ENCODE measurements at places on chromosomes 12 and 14.

GRCh38 chr12:116520225-116520760 is 38.9 kb upstream of the MAP1LC3B2 start:
- no peak for DNase-seq

DNA sequence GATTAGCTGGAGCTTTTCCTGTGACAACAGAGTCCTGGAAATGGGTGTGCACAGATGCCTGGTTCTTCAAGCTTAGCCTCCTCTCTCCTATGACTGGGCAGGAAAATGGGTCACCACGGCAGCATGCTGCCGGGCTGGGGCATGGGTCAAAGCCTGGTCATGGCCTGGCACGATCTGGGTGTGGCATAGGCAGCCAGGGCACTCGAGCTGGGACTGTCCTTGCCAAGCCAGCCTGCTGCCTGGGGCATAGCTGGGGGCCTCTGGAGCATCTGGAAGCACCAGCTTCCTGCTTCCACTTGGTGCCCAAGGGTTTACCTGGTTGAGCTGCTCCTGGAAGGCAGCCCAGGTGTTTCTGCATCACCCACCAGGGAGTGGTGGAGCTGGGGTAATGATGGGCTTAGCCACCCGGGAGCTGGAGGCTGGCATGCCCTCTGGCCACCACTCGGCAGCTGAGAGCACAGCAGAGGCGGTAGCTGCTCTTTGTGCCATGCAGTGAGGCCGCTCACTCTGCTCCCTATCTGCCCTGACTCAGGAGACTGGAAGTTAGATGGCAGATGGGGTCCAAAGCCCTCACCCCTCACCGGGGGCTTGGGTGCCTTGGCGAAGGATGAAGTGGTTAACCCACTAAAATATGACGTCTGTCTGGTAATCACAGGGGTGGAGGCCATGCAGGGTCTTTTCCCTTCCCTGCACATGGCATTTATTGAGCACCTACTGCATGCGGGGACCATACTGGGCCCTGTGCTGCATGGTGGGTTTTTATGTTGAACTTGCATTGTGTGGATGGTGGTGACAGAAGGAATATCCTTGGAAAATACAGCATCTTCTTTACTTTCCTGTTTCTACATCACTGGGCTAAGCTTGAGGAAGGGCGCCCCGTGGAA is 1.7 kb downstream of the OTUB2 start:
- DNase-seq: no peak

DNA sequence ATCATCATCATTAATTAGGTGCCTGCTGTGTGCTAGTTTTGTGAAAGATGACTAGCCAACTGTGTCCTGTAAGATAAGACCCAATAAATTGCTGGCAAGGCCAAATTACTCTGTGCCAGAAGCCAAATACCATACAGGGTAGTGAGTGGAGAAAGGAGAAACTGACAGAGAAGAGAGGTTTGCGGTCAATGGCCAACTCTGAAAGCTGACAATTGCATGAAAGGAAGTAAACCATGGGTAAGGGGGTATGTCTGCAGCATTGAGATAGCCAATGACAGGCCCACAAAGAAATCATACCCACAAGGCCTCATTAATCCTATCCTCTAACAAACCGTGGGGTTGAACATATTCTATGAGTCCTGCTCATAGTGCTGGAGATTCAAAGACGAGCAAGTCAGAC is 236.6 kb upstream of the CCDC196 start:
- no peak for DNase-seq

DNA sequence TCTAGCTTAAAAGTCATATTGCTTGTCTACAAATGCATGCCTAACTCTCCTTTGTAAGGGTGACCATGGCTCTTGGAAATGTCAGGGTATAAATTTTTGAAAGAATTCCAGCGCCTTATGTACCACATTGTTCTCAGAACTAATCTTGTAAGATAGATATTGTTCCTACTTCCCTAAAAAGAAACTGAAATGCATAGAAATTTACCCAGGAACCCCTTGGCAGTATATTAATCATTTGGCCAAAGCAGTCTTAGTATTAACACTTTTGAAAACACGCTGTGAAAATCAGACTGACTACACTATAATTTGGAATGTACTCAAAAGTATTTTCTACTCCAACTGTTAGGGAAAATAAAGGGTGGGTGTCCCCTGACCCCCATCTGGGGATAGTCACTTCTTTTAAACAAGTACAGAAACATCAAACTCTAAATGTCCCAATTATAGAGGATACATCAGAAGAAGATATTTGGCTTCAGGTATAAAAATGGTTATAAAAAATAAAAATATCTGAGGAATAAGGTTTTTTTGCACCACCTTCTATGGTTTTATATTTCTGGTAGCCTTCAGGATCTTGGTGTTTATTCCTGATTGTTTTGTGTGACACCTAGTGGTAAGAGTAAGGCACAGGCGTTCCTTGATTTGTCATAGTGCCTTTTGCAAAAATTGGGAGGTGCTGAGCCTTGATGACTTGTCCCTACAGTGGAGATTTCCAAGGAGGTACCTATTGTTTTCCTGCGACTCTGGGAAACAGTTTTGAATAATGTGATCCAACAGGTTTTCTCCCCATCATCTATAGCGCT is 2.2 kb upstream of the NFKBIA start:
- DNase-seq: no peak

GRCh38 chr14:102776761-102777710 is at the start of gene TRAF3:
TSS of gene TRAF3 (plus strand) at chr14:102777449. CDS start at chr14:102870202, 92,753 bp downstream.
- DNase-seq: peak; percentile 58

DNA sequence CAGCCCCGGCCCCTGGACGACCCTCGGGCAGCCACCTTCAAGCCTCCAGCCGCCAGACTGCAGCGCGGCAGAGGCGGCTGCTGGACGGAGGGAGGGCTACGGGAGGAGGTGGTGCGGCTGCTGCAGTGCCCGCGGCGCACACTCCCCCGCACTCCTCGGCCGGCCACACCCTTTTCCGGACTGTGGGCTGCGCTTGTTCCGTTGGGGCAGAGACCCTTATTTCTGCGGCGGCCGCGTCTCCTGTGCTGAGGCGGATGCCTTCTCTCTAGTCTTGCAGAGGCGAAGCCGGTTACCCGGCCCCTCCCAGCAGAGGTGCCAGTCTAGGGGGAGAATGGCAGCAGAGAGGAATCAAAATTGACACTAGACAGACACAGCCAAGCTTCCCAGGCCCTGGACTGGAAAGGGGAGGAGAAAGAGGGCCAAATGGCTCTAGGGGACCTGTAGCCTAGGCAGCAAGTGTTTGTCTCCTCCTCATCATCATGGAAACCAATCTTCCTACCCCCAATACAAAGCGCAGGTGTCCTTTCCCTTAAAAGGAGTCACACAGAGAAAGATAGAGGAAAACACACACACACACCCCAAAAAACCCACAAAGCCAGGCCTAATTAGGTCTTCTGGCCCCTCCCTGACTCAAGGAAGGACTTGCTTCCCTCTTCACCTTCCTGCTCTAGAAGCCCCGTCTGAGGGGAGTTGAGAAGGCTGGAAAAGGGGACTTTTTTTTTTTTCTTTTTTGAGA is 1.3 kb downstream of the ESYT1 start:
- peak; percentile 45 for DNase-seq

DNA sequence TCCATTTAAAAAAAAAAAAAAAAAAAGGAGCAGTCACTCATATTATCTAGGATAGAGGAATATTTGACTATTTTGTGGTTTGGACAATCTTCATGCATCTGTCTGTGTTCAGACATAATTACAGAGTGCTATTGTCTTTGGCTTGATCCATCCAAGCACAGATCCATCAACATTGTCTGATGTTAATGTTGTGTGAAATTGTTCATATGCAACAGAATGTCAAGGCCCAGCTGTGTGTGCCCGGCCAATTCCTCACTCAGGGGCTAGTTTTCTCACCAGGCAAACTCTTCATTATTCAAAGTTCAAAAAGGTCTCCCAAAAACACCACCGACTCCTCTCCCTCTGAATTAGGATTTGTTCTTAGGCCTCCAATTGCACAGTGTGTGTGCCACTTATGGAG is 324.9 kb upstream of the TMTC1 start:
- no peak for DNase-seq

DNA sequence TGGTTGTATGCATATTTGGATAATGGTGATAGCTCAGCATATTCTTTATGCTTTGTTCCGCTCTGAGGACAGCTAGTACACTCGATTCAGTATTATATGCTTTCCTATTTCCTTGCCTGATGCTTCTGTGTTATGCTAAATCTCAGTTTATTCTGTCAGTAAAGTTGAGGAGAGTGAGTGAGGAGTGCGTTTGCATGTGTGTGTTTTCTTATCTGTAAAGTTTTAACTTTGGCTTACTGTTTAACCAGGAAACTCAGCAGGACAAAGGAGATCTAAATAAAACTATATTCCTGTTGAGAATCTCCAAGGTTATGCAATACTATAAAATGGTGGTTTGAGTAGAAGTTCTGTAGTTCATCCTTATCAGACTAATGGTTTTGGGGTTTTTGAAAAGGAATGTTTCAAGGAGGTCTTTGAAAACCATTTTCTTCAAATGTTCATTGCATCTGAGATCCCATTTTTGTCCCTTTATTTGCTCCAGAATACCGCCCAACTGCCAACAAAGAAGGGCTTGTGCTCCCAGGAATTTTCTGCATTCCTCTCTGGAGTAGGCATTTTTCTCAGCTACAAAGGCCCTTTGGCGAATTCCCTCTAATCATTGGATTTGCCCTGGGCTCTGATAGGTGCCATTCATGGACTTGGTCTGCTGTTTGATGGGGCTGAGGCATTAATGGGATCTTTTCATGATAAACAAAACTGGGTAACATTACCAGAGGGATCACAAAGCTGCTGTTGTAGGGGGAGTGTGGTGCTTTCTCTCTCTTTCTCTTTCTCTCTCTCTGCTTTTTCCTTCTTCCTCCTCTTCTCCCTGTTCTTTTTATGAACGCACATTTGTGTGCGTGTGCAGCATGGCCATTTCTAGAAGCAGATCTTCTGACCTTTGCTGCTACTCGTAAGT is 71.7 kb downstream of the HMGA2 start:
- DNase-seq: no peak

- no peak for DNase-seq
These were observed 443.4 kb downstream of the GLT1D1 start for GRCh38 chr12:129296671-129297070.

- DNase-seq: no peak
These were observed 12.6 kb upstream of the ABHD12B start for GRCh38 chr14:50859296-50859624.

DNA sequence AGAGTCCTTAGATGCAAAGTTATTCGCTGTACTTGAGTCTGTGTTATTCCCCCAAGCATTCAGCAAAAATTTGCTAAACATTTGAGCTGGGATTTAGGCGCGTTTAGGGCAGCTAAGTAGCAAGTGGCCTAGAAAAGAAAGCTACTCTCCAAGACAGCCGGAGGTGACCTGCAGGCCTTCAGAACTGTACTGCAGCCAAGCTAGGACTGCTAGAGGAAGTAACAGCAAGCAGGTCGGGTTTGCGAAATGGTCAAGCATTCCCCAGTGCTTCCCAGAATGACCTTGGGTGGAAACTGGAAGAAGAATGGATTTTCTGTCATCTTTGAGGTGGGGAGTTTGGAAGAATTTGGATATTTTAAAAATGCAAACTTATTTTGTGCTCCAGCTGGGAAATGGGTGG is 287.5 kb downstream of the FOXN3 start:
- no peak for DNase-seq

GRCh38 chr12:51841727-51842126 is 6.8 kb downstream of the FIGNL2 start:
- no peak for DNase-seq

DNA sequence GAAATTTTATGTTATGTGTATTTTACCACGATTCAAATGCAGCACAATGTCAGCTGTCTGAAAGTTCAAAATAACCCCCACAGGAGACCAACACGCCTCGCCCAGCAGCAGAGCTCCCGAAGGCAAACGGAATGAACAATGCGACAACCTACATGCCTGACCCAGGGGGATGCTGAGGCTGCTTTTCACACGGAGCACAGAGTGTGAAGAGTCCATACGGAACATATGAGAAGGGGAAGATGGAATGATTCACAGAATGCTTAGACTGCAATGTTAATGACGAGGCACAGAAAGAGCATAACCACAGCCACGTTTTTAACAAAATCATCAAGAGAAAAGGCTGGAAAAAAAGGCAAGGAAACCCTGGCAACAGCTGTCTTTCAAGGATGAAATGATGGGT is 22.6 kb downstream of the ZFYVE21 start:
- no peak for DNase-seq

DNA sequence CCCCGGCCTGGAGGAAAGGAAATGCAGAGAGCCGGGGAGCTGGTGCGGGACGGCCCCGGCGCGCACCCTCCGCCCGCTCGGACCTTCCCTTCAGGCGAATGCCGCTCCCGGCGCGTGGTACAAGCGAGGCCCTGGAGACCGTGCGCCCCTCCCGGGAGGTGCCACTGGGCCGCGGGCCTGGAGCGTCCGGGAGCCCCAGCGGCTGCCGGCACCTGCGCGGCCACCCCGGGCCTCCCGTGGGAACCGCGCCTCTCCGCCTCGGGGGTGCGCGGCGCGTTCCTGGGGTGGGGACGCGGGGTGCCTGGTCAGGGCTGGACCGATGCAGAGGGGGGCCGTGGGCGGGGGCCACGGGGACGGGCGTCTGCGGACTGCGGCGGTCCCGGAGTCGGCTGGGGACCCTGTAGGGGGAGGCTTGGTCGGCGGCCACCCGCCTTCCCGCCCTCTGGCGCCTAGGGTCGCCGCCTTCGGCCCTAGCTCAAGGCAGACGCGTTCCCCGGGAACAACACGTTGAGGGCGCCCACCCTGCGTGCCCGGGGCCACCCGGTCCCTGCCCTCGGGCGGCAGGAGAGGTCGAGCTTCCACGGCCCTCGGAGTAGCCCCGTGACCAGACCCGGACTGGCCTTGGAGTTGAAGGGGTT is 599 bp downstream of the PAPLN start:
- DNase-seq: no peak

DNA sequence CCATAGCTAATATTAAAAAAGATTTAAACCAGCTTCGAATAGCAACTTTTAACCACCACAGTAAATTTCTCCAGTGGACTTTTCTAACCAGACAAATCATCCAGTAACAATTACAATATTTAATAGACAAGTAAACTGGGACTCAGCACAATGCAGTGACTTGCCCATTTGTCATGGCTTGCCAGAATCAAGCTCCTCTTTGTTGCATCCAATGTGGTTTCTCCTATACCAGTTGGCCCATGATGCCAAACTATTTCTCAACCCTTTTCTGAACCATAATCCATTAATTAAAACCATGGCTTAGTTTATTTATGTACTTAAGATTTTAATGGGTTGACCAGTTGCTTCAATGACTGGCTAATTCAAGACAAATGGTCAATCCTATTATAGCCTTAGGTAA is 64.4 kb downstream of the DIO2 start:
- DNase-seq: no peak

GRCh38 chr12:94418517-94418916 is 41.1 kb downstream of the CEP83 start:
- no peak for DNase-seq

DNA sequence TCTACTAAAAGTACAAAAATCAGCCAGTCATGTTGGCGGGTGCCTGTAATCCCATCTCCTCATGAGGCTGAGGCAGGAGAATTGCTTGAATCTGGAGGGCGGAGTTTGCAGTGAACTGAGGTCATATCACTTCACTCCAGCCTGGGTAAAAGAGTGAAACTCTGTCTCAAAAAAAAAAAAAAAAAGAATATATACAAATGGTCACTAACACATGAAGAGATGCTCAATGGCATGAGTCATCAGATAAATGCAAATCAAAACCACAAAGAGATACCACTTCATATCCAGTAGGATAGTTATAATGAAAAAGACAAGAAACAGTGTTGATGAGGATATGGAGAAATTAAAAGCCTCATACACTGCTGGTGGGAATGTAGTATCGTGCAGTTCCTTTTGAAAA is 33.6 kb upstream of the METAP2 start:
- DNase-seq: no peak

Data from stimulated activated CD8-positive, alpha-beta memory T cell treated with anti-CD3 and anti-CD28 coated beads, Interleukin-7, amount 100 ng/mL, for 24 hours (primary cell).